ENCODE measurements at places on chromosomes 16 and 17.

DNA sequence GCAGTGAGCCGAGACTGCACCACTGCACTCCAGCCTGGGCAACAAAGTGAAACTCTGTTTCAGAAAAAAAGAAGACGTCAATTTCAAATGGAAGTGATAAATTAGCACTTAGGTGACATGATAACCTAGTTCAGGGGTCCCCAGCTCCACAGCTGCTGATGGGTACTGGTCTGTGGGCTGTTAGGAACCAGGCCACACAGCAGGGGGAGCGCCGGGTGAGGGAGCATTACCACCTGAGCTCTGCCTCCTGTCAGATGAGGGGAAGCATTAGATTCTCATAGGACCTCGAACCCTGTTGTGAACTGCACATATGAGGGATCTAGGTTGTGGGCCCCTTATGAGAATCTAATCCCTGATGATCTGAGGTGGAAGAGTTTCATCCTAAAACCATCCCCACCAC lies 253.0 kb downstream of the FOXL1 start:
- DNase-seq: no peak

DNA sequence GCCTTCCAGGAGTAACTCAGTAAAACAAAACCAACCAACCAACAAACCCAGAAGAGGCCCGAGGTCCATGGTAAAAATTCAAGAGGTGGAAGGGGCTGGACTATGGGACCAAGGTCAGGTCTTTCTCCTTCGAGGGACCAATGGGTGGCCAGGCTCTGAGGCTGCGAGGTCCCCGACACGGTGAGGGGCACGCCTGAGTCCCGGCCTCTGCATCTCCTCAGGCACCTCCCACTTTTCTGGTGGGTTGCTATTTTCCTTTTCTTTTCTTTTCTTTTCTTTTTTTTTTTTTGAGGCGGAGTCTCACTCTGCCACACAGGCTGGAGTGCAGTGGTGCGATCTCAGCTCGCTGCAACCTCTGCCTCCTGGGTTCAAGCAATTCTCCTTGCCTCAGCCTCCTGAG lies 18.0 kb downstream of the CD7 start:
- DNase-seq: no peak

DNA sequence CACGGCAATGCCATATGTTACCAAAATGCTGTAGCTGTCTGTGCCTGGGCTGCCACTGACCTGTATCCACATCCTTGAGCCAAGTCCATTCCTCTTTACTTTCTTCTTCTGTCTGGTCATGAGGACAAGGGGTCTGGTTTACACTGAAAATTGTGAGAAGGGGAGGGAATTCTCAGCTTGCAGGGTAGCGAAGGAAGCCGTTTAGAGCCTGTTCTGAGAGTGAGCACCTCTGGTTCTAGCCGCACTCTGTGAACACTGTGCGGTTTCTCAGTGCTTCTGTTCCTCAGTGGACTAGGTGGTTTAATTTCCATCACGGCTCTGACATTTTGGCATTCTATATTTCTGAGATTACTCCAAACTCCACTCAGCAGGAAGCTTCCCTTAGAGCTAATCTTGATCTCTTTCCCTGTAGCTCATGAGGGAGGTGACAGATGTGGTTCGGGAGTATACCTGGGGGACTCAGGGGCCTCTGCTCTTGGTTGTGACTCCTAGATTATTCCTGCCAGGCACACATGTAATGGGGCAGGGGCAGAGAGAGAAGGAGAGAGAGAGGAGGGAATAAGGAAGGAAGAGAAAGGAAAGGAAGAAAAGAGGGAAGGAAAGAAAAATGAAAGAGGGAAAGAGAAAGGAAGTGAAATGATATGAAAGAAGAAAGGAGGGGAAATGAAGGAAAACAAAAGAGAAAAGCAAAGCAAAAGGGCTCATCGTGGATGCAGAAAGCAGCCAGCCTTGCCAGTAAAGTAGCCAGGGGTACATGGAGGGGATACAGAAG lies 14.2 kb upstream of the TBX21 start:
- no peak for DNase-seq

DNA sequence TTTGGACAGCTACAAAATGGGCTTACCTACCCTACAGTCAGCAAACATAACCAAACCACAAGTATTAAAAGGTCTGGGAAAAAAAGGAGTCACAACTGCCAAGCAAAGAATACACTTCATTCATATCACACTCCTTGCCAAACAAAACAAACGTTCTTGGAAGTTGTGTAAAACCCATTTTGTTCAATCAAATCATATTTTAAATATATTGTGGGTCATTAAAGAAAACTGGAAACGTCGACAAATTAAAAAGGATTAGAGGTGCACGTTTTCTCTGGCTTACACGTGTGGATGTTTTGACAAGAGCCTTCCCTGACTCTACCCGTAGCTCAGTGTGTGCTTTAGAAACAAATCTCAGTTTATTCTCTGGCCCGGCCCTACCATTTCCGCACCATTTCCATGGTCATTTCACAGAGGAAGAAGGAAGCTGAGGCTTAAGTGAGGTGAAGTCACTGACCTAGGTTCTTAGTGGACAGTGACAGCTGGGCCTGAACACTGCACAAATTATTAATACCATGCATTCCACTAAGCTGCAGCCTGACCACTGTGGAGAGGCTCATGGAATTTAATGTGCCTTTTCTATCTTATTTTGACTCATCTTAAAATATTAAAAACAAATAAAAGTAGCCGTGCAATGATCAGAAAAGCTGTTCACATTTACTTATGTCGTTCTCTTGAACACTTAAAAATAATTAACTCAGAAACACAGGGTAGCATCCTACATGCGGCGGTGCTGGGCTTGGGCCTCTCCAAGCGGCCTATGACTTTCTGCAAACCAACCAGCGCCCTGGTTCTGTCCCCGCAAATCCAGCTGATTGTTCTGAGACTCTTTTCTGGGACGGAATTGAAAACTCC lies 968 bp downstream of the CEP112 start:
- DNase-seq: peak; percentile 27

DNA sequence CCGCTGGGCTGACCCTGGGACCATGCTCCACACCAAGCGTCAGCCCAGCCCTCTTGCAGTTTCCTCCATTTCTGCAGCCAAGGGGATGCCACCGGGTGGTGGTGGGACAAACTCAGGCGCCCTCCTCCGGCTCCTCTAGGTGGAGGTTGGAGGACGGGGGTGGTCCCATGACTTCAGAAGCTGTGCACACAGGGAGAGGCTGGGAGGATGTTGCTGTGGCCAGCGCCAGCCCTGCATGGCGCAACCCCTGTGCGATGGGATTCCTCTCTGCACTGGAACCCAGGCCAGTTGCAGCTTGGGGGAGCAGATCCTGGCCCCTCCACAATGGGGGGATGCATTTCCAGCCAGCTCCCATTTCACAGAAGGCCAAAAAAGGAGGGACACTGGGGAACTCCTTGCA lies 246.5 kb downstream of the C16orf95 start:
- no peak for DNase-seq

GRCh38 chr17:12928736-12929135 lies 89.1 kb downstream of the ELAC2 start:
- DNase-seq: no peak
